NCI-H524 (cell line): ENCODE measurements at places on chromosomes 5 and 9.

- no peak for DNase-seq
Observed at GRCh38 chr5:173554989-173555705, 61.3 kb downstream of the BOD1 start.

- DNase-seq, result peak; percentile 66
Observed at GRCh38 chr9:21995006-21995665, 545 bp downstream of the CDKN2B-AS1 start.

DNA sequence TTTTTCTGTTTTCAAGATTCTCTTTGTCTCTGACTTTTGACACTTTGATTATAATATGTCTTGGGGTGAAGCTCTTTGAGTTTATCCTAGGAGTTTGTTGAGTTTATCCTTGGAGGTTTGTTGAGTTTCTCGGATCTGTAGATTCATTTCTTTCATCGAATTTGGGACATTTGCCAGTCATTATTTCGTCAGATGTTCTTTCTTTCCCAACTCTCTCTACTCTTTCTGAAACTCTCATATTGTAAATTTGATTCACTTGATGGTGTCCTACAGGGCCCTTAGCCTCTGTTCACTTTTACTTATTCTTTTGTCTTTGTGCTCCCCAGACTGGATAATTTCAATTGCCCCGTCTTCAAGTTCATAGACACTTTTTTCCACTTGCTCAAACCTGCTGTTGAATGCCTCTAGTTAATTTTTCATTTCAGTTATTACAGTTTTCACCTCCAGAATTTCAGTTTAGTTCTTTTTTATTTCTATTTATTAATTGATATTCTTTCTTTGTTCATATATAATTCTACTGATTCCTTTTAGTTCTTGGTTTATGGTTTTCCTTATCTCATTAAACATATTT, 8.1 kb upstream of the TDRD7 start:
- DNase-seq, result no peak

DNA sequence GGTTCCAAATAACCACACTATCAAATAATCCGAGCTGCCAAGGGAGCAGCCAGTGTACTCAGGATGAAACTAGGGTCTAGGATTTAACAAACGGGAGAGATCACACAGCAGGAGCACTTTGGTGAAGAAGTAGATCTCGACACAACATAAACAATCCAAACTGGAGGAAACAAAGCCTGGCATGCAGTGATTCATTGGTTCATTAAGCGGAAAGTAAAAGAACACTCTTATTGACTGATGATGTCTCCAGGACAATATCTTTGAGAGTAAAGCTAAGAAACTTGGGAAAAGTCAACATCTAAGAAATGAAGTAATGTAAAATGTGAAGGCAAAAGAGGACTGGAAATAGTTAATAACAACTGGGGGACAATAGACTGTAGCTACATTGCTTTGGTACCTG, 1478.3 kb upstream of the CDH9 start:
- no peak for DNase-seq
